ENCODE measurements at places on chromosomes 7 and 10.

DNA sequence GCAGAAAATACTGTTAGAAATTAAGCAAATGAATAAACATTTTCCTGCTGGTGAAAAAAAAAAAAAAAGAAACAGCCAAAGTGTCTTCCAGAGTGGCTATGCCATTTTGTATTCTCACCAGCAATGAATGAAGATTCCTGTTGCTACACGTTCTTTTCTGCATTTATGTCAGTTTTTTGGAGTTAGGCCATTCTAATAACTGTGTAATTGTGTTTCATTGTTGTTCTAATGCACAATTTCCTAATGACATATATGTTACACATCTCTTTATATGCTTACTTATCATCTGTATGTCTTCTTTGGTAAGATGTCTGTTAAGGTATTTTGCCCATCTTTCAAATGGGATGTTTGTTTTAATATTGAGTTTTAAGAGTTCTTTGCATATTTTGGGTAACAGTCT lies 213.7 kb downstream of the ITGB1 start:
- no peak for DNase-seq

DNA sequence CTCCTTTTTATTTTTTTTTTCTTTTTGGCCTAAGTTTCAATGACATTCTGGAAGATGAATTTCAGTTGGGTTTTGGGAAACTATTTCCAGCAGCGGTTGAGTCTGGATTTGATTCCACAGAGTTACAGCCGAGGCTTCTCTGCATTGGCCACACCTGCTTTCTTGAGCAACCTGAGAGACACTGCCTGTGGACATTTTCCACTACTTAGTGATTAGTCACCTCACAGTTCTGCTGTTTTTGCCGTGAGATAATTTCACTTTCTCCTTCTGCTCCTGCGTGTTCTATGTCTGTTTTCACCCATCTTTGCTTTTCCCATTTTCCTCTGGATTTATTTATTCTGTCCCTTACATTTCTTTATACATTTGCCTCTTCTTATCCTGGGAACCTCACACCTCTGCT lies 243.0 kb downstream of the BICC1 start:
- no peak for DNase-seq

DNA sequence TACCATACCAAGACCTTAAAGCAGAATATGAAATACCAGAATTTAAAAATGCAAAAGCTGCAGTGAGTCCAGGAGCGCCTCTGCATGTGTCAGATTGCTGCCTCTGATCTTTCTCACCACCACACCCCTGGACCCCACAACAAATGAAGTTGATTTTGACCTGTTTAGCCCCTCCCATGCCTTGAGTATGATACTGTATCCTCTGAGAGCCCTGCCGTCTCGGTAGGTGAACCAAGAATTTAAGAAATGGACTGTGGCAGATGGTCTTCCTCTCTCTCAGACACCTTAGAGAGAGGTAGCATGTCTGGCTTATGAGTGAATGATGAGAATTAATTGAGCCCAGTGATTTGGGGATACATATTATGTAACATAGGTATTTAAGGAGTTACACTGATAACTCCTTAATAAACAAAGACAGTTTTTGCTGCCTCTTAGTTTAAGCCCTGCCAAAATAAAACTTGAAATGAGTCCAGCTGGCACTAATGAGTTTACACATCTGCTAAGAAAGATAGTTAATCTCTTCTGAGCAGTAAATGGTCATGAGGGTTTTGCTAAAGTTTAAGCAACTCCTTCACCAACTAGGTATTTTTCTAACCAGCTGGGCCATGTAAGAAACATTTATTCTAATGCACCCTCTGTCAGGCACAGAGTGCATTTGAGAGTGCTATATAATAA lies 4.5 kb upstream of the TFPI2 start:
- DNase-seq = no peak

- no peak for DNase-seq
Observed at GRCh38 chr10:77400033-77400432, 237.6 kb downstream of the KCNMA1 start.

DNA sequence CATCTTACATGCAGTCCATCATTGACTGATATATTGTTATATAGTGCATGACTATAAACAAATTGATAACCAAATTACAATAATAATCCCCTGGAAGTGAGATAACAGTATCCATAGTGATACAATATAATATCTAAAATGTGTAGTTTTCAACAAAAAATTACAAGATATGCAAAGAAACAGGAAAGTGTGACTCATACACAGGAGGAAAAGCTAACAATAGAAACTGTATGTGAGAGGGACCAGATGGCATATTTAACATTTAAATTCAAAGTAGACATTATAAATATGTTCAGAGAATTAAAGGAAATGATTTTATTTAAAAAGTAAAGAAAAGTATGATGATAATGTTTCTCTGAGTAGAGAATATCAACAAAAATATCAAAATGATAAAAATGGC lies 8.0 kb downstream of the OR9A2 start:
- DNase-seq = no peak

DNA sequence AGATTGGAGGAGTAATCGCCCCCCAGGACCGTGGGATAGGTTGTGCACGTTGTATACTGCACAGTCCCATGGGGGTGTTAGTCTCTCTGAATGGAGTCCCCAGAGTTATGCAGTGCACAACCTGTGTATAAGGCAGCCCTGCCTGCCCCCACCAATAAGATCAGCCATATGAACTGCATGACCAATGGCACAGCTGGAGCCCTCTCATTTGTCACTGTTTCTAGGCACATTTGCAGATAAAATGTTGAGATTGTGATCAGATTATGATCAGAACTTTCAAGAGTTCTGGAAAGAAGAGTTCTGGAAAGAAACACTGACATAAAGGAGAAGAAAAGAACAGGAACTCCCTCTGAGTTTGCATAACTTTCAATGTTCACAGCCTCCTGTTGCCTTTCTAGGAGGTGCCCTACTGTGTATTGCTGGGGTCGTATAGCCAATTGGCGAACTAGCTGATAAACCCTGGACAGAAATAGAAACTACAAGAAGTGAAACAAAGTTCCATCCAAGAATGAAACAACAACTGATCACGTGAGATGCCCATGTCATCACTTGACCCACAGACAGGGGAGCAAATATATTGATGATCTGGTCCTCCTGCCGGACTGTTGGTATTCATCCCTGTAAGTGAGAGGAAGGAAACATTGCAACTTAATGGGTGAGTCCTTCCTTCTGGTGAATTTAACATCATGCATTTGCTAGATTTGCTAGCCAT lies 49.6 kb upstream of the TOMM7 start:
- no peak for DNase-seq

All from stimulated activated CD8-positive, alpha-beta memory T cell treated with anti-CD3 and anti-CD28 coated beads, Interleukin-4, amount 100 ng/mL, for 4 hours (primary cell).